ENCODE measurements at places on chromosomes 4 and X.
A peak's percentile ranks its signal among the peaks of the same experiment; 100 is the strongest.

DNA sequence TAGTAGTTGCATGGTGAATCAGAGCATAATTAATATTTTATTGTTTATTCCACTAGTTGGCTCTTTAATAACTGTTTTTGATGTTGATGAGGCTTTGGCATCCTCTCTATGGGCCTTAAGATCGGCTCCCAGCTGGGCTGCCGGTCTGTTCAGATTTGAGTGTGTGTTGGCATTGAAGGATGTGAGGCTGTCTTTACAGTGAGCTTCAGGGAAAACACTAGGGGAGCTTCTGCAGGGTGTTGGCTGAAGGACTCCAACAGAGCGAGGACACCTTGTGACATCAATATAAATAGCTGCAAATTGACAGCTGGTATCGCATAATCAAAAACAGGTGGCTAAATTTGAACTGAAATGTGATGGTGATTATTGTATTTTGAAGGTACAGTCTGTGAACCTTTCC, 322.0 kb downstream of the FSTL5 start:
- no peak for DNase-seq

- no peak for DNase-seq
Observed at GRCh38 chrX:41167888-41168287, 82.6 kb downstream of the USP9X start.

DNA sequence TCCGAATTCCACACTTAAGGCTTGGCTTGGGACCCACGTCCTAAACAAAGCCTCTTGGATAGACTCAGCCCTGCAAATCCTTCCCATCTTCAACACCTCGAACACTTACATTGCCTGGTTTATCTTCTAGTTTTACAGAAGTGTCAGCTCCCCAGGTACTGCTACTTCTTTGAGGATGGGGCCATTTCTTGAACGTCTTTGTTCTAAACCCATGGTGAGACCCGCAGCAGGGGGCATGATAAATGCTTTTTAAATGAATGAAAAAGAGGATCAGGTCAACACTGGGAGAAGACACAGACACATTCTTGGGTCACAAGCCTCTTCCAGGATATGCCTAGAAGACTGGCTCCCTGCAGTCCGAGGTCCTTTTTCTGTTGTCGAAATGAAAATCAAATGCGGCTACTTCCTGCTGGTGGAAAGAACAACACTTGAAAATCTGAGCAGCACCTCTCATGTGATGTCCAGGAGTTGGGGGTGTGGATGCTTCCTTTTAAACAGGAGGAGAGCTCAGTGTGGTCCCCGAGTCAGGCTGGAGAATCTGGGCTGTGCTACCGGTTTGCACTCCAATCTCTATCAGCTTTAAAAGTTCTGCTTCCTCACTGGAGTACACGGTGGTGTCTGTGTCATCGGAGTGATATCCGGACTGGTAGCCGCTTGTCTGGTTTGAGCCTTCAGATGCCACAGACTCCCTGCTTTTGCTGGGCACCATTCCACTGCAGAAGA, 45.8 kb downstream of the KDR start:
- DNase-seq, result no peak

- no peak for DNase-seq
Observed at GRCh38 chrX:49276671-49277534, 7.3 kb downstream of the PPP1R3F start.

- DNase-seq, result peak; percentile 23
Observed at GRCh38 chr4:44446801-44447562, 1.6 kb downstream of the KCTD8 start.
